ENCODE measurements at places on chromosomes 5 and 9.

- no peak for DNase-seq
These were observed 98.2 kb downstream of the CETN3 start for GRCh38 chr5:90311401-90311800.

DNA sequence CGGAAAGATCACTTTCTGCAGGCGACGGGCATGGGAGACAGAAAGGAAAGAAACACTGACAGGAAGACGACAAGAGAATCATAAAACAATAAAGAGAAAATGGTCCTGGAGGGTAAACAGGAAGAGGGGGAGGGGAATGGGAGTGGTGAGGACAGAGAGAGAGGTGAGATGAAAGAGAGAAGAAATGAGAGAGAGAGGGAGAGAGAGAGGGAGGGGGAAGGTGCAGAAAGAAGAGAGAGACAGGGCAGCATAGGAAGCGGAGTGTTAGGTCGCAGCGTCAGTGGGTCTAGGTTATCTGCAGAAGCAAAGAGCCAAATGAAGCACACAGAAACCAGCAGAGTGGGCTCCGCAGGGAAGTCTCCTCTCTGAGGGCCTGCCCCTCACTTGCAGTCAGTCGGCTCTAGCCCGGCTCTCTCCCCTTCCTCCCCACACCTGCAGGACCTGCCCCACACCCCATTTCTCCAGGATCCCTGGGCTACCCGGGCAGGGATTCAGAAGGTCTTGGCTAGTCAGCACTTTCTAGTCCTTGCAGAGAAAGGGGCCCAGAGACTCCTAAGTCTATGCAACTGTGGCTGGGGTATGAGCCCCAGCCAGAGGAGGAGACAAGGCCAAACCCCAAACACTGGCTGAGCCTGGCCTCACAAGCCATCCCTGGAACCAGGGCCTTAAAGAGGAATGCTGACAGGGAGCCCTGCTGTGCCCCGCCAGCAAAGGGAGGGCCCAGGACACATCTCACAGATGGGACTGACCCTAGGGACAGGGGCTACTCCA lies 29.7 kb upstream of the MEIKIN start:
- no peak for DNase-seq

GRCh38 chr5:137401946-137402345 lies 97.2 kb downstream of the SPOCK1 start:
- DNase-seq, result no peak

- peak; percentile 89 for DNase-seq
These were observed at the start of gene RAB3C for GRCh38 chr5:58582803-58583491. TSS of gene RAB3C (plus strand) at chr5:58583075. CDS start at chr5:58583209, 134 bp downstream.

DNA sequence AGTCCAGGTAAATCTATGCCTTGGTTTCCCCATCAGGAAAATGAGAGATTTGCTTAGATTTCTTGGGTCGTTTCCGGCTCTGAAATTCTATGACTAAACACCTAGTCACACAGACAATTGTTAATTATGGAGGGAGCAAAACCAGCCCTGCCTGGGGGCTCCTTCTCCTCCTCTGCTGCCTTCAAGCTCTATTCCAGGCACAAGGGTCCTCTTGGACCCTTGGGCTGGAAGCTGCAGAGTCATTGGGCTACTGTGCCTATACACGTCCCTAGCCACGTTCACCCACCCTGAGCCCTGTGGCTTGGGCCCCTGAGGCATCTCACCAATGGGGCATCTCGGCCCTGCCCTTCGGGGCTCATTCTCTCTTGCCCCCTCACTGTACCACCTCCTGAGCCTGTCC lies 73.8 kb upstream of the TBC1D2 start:
- DNase-seq, result no peak

DNA sequence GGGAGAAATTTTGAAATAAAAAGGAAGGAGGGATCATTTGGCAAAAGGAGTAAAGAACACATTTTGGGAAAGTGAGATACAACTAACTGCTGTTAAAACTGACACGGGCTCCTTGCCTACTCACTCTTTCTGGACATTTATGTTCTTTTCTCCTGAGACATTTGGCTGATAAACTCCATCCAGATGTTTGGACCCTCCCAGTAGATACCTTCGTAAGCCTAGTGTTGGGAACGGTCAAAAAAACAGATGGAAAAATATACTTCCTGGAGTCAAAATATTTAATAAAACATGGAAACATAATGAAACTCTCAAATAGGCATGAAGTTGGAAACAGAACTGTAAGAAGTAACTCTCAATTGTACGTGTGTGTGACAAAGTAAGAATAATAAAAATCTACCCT lies 360.1 kb upstream of the RIOK2 start:
- no peak for DNase-seq

- no peak for DNase-seq
These were observed 30.1 kb upstream of the IL7R start for GRCh38 chr5:35826554-35826953.

GRCh38 chr9:97527626-97528528 lies 26.4 kb downstream of the TMOD1 start:
- DNase-seq, result peak; percentile 65

GRCh38 chr9:114906922-114907571 lies 23.3 kb downstream of the TNFSF8 start:
- no peak for DNase-seq

DNA sequence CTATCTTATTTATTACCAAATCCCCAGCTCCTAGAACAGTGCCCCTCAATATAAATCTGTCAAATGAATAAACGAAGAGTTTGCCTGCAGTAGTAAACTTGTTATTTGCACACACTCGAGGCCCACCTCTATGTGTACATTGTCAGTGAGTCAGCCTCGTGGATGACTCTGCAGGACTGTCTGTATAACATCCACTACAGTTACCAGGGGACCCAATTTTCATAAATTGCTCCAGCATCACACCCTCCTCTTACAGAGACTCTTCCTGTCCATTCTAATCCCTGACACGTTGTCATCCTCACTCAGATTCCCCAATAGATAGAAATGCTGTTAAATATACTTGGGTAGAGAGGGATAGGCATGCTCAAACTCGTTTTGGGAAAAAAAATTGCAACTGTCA lies 478.5 kb downstream of the RAB3C start:
- no peak for DNase-seq

- no peak for DNase-seq
These were observed 784.6 kb upstream of the NUDT12 start for GRCh38 chr5:104347119-104347708.

DNA sequence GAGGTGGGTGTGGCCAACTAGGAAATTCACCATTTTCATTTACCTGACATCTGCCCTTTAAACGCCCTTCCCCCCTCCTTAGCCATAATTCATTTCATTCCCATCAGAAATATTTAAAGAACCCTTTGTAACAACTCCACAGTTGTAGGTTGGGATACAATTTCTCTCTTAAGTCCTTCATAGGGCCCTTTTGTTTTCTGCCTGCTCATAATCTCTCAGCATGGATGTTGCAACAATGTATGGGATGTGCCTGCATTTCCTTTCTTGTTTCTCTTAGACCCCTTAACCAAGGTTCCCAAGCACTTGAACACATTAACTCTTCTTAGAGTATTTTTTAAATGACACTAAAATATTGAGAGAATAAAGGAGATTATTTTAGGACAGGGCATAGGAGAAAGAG lies 51.7 kb upstream of the MYO10 start:
- no peak for DNase-seq

DNA sequence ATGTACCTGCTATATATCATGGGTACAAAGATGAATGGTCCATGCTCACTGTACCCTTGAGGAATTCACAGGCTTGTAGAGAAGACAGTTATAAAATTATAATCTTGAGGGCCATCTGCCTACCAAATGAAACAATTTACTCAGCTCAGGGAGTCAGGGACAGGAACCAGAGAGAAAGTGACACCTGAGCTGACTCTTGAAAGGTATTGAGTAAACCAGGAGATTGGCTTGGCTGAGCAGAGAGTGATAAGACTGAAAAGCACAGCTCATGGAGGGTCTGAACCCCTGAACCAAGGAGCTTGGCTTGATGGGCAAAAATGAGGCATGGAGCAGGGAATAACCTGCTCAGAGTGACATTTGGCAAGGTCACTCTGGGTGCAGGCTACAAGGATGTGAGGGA lies 147.3 kb downstream of the FAM114A2 start:
- no peak for DNase-seq

DNA sequence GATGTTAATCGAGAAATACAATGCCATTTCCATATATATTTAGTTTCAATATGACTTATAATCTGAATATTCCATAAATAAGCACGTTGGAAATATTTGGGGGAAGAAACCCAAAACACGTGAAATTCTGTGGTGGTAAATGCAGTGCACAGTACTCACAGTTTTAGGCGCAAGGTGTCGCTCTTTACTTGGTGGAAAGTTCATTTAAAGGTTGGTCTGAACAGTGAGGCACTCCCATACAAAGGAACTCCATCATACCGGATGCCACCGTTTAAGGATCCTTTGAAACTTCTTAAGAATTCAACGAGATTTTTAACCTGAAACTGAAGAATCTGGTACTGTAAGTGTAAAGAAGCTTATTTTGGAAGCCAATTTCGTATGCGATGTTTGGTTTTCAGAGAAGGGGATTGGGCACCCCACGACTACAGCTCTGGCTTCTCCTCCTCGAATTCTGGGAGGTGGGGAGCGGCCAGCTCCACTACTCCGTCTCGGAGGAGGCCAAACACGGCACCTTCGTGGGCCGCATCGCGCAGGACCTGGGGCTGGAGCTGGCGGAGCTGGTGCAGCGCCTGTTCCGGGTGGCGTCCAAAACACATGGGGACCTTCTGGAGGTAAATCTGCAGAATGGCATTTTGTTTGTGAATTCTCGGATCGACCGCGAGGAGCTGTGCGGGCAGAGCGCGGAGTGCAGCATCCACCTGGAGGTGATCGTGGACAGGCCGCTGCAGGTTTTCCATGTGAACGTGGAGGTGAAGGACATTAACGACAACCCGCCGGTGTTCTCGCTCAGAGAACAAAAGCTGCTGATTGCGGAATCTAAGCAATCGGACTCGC lies at the start of gene PCDHA11:
Gene PCDHA11, plus strand, starts transcription at position 237 of the 834 bp plus-strand sequence. Its CDS starts 147 bp downstream, at position 384.
- no peak for DNase-seq

DNA sequence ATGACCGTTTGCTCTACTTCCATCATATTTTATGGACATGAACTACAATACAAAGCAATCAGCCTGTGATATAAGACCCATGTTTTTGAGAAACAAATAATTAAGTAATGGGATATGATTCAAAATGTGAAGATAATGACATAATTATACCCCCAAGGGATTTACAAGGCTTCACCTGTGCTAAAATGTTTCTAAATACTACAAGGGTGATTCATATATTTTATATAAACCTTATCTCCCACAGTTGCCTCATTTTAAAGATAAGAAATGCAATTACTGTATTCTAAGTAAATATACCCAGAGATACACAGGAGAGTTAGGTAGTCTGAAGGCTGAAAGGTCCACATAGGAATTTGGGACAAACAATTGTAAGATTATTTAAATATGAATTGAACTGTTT lies 662.0 kb upstream of the CHD1 start:
- no peak for DNase-seq

DNA sequence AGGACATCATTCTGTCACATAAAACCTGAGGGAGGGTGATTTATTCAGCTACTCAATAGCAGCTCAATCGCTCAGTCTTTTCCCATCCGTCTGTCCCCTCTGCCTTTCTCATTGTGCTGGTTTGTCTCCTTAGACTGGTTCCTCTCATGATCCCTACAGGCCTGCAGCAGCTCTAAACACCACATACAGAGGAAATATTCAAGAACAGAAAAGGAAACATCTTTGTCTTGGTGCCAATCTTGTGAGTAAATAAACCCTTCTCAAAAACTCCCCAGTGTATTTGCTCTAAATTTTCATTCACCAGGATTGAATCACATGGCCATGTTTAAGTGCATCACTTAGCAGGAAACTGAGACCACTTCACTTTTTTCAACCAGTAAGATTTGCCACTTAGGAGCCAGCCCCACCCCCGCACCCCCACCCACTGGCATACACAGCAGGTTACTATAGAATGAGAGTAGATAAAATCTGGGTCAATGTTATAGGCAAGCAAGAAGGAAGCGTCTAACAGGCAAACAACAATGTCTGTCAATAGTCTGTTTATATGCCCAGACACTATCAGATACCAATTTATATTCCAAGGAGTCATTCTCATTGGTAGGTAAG lies 895.5 kb upstream of the DMAC1 start:
- no peak for DNase-seq

DNA sequence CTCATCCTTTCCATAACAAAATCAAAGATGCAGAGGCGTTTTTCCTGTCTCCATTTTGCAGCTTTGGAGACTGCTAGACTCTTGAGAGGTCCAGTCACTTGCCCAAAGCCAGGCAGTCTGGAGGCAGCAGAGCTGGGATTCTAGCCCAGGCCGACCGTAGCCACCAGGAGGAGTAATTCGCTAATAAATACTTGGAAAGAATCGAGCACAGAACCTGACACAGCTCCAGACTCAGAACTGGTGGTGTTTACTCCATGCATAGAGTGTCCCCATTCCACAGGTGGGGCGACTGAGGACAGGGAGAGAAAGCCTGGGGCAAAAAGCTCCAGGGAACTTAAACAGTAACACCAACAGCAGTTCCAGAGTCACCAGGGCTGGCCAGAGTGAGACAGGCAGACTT lies 10.7 kb upstream of the CERCAM start:
- DNase-seq, result no peak

DNA sequence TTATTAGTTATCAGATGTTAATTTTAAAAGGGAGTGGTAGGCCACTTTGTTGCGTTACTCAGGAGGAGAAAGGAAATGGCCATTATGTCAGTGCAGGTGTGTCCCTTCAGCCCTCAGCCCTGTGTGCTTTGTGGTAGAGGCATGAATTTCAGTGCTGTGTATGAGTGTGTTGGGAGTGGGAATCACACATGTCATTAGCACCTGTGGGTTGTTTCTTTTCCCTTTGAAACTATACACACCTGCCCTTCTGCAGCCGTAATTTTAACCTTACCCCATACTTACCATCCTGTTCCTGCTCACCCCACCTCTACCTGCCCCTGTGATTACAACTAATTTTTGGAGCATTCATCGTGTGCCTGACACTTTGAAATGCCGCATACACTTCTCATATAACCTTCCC lies 156.4 kb downstream of the ARHGAP26 start:
- DNase-seq, result no peak

DNA sequence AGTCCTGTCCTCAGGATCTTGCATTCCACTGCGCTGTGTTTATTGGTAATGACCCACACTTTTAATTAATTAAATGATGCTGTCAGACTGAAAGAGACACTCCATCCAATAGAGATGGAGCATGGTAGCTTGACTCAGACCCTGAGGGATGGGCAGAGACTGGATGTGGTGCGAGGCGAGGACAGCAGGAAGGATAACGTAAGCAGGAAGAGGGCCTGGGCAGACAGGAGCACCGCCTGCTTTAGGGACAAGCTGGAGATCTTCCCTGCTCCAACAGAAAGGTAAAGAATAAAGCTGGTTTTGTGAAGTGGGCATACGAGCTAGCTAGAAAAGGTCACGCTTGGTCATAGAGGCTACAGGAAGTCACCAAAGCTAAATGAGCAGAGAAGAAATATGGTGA lies 3.6 kb upstream of the DOCK8 start:
- DNase-seq, result no peak
